Femur (tissue), 1 donor: ENCODE measurements at places on chromosomes 3 and 15.

DNA sequence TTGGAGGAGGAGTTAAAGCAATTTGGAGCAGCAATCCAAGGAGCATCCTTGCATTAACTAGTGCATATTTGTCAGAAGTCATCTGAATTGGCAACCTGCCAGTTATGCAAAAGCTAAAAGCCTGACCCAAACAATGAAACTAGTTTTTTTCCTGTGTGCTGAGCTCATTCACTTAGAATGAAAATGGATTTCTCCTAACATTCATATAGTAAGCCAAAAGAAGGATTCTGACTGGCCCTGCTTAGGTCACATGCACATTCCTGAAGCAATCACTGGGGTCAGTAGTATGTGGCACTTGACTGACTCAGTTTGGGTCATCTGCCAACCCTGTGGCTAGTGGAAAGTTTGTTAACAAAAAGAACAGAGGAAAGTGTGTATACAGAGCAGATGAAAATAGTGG lies 30.5 kb downstream of the OXSM start:
- DNase-seq = no peak

DNA sequence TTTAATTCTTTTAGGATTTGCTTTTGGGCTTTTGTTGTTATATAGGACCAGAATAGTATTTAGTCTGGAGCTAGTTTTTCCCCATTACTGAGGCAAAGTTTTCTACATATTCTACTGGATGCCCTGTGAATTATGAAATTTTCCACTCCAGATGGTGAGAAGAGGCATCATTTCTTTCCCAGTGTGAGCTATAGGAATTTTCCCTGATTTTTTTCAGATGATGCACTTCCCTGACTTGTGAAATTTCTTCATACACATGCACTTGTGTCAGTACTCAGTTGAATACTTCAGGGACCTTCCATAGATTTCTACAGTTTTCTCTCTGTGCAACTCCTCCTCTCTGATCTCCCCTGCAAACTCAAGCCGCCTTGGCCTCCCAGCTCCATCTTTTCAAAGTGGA lies 73.7 kb upstream of the SLCO2A1 start:
- no peak for DNase-seq

GRCh38 chr15:75061272-75061671 lies 37.9 kb downstream of the PPCDC start:
- DNase-seq = peak; percentile 68

DNA sequence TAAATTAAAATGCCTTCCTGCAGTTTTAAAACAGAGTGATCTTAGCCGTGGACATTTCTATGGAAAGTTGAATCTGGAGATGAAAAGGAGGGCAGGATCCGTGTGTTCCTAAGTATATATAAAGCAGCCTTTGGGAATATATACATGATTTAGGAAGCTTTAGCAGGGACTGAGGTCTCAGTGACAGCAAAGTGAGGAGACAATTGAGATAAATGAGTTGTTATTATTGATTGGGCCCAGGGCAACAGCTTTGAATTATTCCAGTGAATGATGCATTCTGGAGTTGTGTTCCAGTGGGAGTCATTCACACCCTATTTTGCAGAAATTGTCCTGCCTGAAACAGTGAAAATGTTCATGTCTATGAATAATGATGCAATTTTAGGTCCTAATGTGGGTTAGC lies 281.4 kb downstream of the BCHE start:
- no peak for DNase-seq

- no peak for DNase-seq
Observed at GRCh38 chr15:93223803-93224202, 134.8 kb upstream of the RGMA start.
